ENCODE measurements at places on chromosomes 1 and 21.
A peak's percentile ranks its signal among the peaks of the same experiment; 100 is the strongest.

- DNase-seq = no peak
Measured at GRCh38 chr1:36523230-36523495, 40.5 kb upstream of the CSF3R start.

DNA sequence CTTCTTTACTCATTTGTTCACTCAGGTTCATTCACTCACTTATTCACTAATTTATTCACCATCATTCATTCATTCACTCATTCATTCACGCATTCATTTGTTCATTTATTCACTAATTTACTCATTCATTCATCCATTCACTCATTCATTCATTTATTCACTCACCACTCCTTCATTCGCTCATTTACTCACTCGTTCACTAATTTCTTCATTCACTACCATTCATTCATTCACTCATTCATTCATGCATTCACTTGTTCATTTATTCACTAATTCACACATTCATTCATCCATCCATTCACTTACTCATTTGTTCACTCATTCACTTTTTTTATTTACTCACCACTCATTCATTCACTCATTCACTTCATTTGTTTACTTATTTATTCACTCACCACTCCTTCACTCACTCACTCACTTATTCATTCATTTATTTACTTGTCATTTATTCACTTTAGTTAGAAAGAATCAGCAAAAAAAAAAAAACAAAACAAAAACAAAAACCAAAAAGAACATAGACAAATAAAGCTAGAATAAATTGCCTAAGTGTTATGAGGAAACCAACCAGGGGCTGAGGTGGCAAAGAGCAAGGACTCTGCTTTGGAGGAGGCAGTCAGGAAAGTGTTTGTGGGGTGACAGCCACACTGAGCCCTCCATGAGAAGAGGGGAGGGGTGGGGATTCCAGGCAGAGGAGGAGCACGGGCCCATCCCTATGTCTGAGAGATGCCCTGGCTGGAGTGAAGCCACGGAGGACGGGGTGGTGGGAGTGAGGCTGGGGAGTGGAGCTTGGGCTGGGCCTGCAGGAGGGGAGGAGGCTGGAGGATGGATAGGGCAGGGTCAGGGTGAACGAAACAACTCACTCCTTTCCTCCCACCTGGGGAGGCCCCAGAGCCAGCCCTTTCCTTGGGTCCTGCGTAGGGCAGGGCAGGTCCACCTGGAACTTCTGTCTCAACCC is 129.2 kb upstream of the WNT4 start:
- DNase-seq = no peak

DNA sequence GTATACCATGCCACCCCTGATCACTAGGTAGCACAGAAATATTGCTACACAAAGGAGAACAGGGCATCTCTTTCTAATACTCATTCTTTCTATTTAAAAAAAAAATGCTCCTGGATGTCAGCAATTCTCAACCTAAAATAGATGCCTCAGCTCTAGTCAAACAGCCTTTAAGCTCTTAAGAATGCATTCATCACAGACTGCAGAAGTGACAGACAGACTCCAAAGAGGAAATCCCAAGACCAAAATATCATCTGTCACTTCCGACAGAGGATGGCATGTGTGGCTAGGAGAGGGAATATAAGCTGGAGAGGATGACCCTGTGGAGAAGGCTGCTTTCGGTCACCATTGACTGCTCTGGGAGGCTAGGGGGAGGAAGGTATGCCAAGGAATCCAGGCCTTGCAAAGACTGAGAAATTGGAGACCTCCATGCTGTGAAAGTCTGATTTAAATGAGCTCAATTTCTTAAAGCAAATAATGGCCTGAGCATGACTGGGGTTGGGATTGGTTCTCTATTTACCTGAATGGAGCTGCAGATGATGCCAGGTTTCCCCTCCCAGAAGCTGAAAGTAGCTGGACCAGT is 277.4 kb downstream of the BRINP2 start:
- DNase-seq = no peak

- no peak for DNase-seq
Measured at GRCh38 chr1:69409731-69410456, 157.8 kb upstream of the LRRC7 start.

DNA sequence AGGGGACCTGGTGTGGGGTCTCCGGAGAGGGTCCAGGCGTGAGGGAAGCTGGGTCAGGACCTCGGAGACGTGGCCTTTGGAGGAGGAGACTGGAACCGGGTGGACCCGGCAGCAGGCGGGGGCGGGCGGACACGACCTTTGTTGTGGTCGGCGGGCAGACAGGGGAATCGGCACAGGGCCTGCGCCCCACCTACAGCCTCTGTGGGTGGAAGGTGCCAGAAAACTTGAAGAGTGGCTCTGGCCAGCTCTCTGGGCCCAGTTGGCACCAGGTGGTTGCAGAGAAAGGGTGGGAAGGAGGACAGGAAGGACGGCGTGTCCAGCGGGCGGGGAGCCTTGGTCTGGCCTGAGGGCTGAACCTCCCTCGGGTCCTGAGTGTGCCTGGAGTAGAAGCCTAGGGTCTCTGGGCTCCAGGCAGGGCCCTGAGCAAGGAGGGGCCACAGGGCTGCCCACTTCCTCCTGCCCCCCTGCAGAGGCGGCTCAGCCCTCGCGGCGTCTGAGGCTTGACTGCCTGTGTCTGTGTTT is 7.7 kb upstream of the TTLL10 start:
- DNase-seq = no peak

DNA sequence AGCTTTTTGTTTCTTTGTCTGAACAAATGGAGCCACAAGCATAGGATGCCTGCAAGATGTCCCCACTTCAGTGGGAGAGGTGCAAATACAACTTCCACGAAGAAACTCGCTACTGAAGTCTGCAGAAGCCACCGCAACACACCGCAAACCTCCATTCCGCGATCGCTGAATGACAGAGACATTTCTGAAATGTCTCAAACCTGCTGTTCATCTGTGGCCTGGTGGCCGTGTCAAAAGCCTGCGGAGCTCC is 1.0 kb downstream of the TP53BP2 start:
- no peak for DNase-seq

- no peak for DNase-seq
Measured at GRCh38 chr1:205927247-205927646, 16.0 kb downstream of the SLC26A9 start.

DNA sequence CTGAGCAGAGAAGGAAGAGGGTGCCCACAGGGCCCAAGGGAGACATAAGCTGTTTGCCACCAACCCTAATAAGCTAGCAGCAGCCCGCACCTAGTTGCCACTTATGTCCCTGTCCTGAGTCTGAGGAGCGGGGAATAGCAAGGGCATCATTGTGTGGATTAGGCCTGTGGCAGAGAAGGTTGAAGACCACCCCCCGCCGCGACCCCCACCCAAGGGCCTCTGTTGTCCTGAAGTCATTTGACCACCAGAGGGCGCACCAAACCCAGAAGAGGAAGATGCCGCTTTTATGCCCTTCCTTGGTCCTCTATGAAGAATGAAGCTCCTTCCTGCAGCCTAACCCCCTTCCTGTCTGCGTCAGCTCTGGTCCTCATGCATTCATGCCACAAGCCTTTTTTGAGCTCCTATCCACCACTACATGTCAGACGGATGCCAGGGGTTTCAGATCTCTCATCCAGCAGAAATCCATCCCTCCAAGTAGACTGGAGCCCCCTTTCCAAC is 16.6 kb downstream of the RHBG start:
- DNase-seq = no peak

DNA sequence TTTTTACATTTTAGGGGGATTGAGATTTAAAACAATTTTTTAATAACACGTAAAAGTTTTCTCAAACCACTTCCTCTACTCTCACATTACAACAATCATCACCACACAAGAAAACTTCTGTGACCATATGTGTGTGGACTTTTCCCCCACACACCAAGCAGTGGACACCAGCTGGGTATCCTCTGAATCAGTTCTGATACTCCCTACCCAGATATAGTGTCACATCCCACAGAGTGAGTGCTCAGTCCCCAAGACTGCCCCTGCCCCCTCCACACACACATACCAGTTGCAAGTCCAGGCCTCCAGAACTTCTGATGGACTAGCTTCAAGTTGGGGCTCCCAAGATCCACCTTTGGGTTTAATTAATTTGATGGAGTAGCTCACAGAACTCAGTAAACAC is 53.3 kb upstream of the QSOX1 start:
- DNase-seq = no peak

DNA sequence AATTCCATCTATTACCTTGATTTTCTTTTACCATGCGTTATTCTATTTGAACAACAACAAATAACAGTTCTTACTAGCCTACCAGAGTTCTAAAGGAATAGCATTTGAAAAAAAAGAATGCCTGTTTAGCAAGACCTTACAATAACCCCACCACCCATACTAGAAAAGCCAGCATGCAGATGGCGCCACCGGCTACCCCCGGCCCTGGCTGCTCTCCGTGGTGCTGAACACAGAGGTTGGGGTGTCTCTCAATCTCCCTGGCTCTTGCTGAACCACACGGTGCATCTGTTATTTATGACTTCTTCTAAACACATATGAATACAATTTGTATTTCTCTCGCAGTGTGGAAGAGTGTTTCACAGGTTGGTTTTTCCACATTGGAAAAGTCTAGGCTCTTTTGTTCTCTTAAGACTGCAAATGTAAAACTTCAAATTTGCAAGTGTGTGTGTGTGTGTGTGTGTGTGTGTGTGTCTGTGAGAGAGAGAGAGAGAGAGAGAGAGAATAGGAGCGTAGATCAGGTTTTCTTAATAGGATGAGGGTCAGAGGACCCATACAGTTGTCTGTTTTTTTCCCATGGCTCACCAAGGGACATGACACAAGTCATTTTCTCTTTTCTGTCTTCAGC is 13.6 kb downstream of the GRIK3 start:
- no peak for DNase-seq

DNA sequence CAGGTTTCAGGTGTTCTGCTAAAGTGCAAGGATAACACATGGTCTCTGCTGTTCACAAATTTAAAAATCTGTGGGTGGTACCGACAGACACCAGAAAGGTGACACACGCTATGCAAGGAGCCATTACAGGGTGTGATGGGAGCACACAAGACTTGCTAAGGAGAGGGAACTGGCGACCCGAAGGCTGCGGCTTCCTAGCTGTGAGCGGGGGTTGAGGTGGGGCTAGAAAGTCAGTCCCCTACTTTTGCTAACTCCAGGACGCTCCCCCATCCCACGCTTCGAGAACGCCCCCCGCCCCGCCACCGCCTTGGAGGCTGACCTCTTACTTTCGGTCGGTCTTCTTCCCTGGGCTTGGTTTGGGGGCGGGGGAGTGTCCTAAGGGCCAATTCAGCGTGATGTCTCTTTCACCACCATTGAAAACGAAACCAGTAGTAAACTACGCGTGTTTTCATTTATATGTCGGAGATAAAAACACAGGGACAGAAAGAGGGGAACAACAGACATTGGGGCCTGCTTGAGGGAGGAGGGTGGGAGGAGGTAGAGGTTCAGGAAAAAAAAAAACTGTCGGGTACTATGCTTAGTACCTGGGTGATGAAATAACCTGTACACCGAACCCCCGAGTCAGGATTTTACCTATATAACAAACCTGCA is 1.1 kb downstream of the CKS1B start:
- no peak for DNase-seq

GRCh38 chr1:239909898-239910297 is 181.8 kb upstream of the FMN2 start:
- DNase-seq = peak; percentile 43

DNA sequence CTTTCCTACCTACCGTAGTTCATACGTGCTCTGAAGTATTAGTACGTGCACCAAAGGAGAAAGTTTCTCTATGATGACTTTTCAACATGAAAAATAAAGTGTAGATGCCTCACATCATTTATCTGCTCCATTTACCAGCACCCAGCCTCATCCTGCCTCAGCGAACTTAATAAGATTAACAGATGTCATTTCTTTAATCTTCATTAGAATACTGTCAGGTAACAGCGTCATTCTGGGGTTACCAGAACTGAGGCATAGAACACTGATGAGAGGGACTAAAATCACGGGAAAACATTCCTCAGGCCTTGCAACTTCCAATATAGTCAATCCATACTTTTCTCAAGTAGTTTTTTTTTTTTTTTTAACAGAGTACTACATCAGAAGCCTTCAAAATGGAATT is 43.2 kb upstream of the DISC1 start:
- no peak for DNase-seq

GRCh38 chr1:201283836-201284553 is 689 bp downstream of the PKP1 start:
- DNase-seq = no peak

GRCh38 chr1:5223206-5223605 is 568.8 kb downstream of the AJAP1 start:
- DNase-seq = no peak

DNA sequence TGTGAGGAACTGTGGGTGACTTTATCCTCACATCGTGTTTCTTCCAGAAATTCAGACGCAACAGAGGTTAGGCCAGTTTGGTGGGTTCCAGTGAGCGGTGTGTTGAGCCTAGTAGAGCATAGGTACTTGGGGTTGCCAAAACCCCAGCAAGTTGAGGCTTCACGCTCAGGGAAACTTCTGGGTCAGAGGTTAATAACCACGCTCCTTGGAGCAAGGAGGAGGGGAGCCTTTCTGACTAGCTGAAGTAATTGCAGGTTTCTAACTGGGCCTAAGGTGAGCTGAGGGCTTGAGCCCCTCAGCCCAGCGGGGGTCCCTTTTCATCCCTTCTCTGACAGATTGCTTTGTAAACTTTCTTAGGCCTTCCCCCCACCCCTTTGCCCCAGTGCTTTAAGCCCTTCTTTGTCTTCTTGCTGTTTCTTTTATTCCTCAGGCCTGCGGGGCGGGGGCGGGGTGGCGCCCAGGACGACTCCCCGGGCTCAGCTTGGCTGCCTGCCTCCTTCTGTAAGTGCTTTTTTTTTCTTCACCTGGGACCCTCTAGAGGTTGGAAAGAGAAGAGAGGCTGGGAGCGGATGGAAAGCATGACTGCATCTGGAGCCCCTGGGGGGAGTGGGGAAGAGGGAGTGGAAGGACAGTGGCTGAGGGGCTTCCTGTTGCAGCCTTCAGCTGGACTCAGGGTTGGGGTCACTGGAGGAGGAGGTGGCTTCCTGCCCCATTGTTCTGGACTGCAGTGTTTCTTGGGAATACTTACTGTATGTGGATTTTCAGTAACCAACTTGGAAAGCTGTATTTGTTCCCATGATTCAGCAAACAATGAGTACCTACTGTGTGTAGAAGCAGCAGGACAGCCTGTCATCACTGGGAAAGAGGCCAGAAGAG is 1.3 kb upstream of the ZNF436 start:
- no peak for DNase-seq

DNA sequence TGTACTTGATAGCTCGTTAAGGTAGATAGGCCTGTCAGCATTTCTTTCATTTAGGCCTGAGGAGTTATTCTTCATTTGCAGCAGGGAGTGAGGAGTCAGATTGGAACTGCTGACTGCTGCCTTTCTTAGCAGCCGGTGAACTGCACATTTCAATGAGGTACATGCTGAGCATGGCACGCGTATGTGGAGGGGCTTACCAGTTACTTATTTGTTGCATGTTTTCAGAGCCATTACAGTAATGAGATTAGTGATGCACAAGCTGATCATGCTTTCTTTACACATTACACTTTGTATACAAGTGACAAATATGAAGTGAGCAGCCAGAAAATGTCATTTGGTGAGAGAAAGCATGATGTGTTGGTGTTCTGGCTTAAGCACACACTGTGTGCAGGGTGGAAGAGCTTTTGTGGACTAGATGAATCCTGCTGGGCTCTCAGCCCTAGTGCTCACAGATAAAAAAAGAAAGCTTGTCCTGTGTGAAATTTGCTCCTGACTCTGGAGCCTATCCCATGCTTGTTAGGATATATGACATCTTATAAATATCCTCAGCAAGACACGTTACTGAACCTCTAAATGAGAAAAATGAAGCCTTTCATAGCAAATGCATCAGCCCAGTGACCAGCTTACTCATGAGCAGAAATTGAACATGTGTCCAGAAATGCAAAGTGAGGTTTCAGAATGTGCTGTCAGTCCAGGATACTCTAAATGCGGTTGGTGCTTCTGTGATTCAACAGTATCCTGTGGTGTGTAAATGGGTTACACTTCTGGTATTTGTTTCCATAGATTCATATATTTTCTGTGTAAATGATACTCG is 574.7 kb upstream of the ADGRL2 start:
- DNase-seq = no peak

Data from AG09319 (cell line).